ENCODE measurements at places on chromosomes 12 and 14.

DNA sequence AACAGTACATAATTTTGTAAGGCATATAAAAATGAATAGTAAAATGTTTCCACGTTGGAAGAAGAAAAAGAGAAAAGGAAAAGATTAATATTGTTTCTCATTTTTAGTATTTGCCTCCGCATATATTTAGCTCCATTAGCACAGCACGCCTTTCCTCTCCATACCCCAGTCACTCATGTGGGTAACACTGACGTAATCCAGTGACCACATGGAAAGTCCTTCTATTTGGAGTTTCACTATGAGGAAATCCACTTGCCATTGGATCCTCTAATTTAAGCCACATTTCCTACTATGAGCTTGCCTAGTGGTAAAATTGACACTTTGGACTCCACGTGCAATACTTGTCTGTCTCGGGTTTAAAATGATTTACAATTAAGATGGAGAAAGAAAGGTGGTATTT, 5.7 kb upstream of the SLCO1A2 start:
- no peak for DNase-seq

DNA sequence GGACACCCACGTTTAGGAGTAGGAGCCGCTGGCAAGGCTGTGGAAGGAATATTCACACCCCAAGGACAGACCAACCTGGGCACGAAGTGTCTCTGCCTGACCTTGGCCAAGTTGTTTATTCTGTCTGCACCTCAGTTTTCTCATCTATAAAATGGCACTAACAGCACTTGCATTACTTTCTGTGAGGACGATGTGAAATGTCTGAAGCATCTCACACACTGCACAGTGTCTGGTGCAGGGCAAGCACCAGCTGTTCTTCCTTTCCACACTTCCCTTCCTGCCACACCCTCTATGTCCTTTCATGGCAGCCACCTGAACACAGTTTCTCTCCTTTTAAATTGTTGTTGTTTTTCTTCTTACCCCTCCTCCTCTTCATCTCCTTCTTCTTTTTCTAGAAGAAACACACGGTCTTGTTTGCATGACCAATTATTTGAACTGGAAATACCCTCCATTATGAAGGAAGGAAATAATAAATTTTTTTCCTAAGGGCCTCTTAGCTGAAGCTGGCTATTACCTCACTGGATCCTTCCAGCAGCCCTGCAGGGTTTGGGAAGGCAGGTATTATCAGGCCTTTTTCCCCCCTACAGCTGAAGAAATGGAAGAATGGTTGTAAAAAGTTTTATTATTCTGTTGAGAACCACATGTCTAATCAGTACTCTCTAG, 42.9 kb upstream of the ATP23 start:
- DNase-seq = no peak

DNA sequence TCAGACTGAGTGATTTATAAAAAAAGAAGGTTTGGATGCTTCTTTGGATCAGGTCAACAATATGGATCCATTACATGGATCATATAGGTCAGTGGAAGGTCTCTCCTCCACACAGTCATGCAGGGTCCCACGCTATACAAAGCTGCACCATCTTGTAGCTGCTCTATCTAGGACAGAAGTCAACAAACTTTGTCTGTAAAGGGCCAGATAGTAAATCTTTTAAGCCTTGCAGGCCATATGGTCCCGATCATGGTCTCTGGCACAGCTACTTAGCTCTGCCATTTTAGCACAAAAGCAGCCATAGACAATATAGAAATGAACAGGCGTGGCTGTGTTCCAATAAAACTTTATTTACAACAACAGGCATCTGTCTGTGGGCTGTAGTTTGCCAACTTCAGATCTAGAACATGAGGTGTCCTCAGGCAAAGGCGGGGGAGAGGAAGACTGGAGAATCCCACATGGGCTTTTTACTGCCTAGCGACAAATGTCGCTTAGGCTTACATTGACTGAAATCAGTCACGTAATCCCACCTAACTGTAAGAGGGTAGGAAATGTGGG, 36.7 kb downstream of the TMEM233 start:
- no peak for DNase-seq

DNA sequence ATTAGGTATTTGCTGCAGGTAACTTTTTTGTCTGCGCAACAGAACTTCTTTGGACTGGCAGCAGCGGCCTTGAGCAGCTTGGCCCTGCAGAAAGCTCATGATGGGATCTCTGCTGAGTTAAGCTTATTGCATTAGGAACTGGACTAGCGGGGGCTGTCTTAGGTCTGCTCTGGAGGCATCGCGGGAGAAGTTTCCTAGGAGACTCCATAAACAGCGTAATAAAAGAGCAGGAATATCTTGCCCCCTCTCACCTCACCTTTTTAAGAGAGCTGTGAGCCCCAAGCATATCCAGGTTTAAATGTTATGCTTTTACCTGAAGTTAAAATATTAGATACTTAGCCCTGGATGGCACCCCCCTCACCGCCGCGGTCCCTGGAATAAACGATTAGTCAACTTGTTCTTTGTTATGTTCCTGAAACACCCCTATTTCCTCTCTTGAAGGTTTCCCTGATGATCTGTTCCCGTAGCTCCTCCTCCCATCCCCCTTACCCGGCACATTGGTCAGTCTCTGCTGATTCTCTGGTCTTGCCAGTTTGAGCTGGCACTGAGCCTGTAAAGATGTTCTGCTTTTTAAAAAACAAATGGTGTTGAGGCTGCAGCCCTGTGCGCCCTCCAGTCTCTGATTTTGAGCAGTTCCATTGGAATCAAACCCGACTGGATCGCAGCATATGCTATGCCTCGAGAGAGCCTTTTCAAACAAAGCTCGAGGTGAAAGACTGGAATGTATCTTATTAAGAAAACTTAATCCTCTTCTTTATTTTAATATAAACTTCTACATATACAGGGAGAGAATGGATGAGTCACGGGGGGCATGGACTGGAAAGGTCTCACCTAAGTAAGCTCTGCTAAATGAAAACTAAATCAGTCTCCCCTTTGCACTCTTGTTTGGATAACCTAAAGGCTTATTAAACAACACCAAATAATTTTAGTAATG, 1.9 kb downstream of the MLXIP start:
- no peak for DNase-seq

GRCh38 chr12:28975564-28976340, 173.3 kb upstream of the FAR2 start:
- no peak for DNase-seq

GRCh38 chr12:88558340-88558867, 21.9 kb downstream of the KITLG start:
- no peak for DNase-seq

DNA sequence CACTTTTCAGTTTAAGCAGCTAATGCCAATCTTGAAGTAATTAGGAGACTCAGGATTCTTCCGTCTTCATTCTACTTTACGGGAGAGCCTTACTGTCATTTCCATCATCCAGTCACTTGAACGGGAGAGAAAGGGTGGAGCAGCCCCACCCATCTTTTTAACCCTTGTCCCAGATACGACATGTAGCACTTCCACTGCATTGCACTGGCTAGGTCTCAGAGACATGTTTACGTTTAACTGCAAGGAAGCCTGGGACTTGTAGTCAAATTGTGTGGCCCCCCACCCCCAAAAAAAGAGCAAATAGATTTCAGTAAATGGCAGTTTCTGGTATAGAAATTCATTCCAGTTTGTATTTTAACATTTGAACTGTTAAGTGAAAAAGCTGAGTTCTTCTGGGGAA, 46.1 kb upstream of the SYT1 start:
- DNase-seq = no peak

Data from stimulated activated CD8-positive, alpha-beta memory T cell treated with anti-CD3 and anti-CD28 coated beads, Interleukin-12 subunit alpha, Interleukin-12 subunit beta, amount 100 ng/mL, for 4 hours (primary cell).